Cardiac fibroblast (primary cell): ENCODE measurements at places on chromosomes 7 and 10.

GRCh38 chr10:70540089-70540788, 61.7 kb downstream of the PALD1 start:
- peak; percentile 24 for DNase-seq

GRCh38 chr10:97673736-97674525, 13.1 kb downstream of the AVPI1 start:
- peak; percentile 71 for DNase-seq

DNA sequence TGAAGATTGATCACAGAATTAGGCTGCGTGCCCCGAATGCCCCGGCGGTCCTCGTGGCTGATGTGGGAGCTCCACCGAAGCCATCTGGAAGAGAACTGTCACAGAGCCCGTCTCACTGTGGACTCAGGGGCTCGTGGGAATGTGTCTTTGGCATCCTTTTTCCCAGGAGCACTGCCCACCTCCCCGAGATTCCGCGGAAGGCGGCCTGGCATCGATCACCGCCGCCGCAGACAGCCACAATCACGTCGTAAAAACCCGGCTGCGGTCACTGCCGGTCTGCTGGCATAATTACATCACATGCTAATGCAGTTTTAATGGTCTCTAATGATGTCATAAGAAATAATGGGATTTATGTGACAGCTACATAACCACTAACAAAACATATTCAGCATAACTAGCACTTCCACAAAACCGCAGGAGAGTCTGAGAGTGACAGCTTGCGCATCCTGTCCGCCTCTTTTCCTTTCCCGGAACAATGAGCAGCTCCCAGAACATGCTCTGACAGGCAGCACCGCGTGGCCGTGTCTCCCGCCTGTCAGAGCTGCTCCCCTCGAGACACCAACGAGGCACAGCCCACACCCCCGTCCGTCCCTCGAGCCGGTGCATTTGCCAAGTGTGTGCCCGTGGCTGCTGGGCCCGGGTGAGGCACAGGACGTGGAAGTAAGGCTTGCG, 490.0 kb downstream of the PTPRN2 start:
- no peak for DNase-seq

DNA sequence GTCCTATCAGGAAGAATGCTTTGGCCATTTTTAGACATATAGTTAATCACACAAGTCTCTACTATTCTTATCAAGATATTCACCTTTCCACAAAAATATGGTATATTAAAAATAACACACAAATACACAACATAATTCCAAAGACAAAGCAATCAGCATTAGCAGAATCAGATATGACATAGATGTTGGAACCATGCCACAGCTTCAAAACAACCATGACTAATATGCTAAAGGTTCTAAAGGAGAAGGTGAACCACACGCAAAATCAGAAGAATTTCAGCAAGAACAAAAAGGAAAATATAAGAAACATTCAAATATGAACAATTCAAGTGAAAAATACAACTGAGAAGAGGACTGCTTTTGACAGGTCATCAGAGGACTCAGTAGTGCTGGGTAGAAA, 670.2 kb upstream of the SORCS1 start:
- DNase-seq = no peak

DNA sequence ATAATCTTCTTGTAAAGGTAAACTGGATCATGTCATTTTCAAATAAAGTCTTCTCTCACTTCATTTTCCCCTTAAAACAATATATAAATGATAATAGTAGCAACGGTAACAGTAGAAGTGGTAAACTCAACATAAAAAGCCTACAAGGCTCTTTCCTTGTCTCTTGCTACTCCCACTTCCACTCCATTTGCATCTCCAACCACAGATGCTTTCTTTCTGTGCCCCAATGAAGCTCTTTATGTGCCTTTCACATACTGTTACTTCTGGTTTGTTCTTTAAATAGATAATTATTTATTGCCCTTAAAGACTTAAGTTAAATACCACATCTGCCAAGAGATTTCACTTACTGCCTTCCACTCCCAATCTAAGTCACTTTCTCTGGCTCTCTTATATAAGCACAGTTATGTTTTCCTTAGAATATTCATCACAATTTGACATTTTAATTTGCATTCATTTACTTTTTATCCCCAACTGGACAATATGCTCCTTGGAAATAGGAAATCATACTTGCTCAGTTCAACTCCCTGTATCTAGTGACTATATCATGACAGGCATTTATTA, 149.9 kb downstream of the CRPPA start:
- DNase-seq = no peak

GRCh38 chr7:135210888-135211178, 493 bp downstream of the WDR91 start:
- DNase-seq = peak; percentile 29

GRCh38 chr10:82796510-82796909, 921.5 kb downstream of the NRG3 start:
- peak; percentile 8 for DNase-seq

GRCh38 chr7:134865001-134865845, 85.8 kb downstream of the CALD1 start:
- peak; percentile 60 for DNase-seq

GRCh38 chr7:111510584-111511378, 51.5 kb downstream of the IMMP2L start:
- no peak for DNase-seq
